Stimulated activated CD4-positive, alpha-beta T cell treated with anti-CD3 and anti-CD28 coated beads, Interleukin-2, amount 100 ng/mL, for 4 hours (primary cell): ENCODE measurements at places on chromosomes 2 and 18.

GRCh38 chr2:174059884-174060244 lies 94.7 kb upstream of the SP3 start:
- DNase-seq, result no peak

DNA sequence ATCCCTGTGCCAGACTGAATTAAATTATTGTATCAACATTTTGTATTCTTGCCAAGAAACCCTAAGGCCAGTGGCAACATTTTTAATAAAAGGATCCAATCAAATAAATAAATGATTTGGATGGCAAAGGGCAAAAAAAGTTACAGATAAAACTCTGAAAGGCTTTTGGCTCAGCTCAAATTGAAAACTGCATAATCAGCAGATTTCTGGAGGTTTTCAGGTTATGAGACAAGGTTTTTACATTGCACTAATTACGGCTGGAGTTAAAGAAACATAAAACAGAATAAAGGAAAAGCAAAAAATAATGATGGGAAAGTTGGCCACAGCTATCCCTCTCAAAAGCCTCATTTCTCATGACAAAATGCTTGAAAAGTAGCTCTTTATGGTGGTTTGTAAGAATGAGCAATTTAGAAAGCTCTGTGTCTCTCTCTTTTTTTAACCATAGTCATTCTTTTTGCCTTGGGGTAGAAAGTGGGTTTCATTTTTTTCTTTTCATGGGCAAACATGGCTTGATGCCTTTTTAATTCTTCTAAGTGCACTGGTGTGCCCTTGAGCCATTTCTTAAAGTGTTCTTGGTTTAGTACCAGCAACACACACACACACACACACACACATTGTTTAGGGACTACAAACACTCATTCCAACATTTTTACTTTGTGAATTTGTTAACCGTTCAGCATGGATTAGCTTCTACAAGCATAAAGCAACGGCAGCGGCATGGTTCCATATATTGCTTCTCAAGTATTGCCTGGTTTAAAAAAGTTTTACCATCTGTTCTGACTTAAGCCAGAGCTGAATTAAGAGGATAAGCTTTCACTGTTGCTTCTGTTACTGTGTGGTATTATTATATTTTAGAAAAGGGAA lies 747.1 kb upstream of the FSHR start:
- DNase-seq, result no peak

DNA sequence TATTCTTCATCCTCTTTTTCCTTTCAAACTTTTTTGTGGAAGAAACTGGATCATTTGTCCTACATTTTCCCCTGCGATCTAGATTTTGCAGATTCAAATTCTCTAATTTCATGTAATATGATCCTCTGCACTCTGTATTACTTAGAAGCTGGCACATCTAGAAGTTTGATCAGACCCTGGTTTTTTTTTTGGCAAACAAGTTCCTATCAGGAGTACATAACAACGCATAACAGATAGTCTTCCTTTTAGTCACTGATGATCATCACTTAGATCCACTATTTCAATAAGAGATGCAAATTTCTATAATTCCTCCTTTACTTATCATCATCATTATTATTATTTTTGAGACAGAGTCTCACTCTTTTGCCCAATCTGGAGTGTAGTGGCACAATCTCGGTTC lies 117.1 kb downstream of the CDH2 start:
- no peak for DNase-seq

GRCh38 chr2:3071685-3072263 lies 305.8 kb downstream of the EIPR1 start:
- no peak for DNase-seq

DNA sequence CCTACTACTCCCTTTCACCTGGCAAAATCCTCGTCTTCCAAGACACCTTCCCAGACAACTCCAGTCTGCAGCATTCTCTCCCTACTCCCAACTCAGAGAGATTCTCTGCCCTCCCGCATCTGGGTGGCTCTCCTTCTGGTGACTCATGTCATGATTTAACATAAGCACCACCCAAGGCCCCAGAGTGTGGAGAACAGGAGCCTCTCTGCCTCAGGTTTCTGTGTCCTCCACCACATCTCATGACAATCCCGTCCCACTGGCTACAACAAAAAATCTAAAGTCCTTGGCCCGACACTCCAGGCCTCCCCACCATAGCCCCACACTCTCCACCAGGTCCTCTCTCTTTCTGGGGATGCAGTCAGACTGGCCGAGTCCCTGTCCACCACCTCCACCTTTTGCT lies 197.1 kb downstream of the BCL11A start:
- DNase-seq, result no peak

DNA sequence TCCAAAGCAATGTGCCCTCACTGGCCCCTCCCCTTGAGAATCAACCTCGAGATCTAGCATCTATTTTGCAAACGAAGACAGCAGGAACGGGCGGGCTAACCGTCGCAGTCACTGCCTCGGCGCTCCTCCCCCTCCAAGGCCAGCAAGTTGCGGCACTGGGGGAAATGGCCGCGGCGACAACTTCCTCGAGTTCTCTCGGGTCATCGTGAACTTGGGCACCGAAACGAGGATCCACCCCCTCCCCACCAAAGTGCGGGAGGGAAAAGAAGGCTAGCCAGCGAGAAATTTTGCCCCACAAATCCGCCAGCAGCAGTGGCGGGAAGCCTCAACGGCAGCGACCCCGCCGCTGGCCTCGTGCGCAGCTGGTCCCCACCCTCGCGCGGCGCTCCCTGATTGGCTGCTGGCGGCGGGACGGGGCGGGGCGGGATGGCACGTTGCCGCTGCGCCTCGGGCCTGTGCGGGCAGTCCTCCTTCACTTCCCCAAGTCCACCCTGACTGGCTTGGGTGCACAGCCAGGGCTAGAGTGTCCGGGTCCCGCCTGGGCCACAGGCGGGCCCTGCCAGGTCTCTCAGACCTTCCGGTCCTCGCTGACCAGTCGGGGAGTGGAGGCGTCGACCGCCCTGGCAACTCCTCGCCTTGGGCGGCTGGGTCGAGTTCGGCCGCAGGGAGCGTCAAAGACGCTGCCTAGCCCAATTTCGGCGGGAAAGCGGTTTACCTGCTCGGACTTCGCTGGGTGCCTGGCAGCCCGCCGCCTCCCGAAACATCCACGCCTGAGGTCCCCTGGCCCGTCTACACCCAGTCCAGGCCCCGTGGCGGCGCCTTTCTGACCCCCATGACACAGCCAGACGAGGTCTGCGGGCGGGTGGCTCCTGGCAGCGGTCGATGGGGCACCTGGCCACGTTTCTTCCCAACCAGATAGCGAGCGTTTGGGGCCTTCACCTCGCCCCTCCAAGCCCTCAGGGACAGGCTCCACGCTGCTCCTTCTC lies at the start of gene BOLL:
TSS of gene BOLL (minus strand) at position 364 of the 986 bp plus-strand sequence. CDS start 3,469 bp downstream, outside the sequence.
- DNase-seq, result no peak

DNA sequence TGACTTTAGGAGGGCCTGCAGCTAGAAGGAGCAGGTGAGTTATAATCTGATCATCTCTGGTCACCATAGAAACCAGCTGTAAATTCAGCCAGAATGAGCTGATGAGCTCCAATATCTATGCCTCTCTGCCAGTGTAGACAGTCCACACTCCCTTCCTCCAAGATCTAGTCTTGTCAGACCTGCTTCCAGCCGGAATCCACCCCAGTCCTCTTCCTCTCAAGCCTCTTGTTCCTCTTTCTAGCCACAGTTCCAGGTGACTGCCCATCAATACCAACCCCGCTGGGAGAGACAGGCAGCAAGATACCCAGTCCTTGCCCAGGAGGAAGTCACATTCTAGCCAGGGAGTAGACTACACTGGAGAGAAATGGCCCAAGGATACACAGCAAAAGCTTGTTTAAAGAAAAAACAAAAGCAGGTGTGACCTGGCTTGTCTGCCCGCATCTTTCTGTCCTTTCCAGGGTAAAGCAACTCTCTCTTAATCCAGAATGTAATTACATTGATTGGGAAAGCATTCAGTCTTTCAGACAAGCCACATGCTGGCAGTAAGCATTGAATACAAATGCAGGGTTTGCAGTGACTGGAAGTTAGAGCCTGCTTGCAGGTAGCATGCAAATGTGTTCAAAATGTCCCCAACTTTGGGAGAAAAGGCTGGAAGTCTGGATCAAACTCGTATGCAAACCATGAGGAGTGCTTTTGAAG lies 9.0 kb upstream of the SLC35F6 start:
- no peak for DNase-seq
